Hematopoietic multipotent progenitor cell (in vitro differentiated cells): ENCODE measurements at places on chromosomes 13 and 19. TPM values are rescaled to one million over a fixed set of nuclear protein-coding genes. Genes with fewer than 3 reads are reported as not detected.

- DNase-seq: no peak
Observed at GRCh38 chr19:11552666-11553372, 6.2 kb downstream of the ELOF1 start.

GRCh38 chr13:23074075-23074828 is 106.5 kb upstream of the SGCG start:
- DNase-seq: no peak

Gene ZNF665
- total RNA-seq: 6.2 TPM

DNA sequence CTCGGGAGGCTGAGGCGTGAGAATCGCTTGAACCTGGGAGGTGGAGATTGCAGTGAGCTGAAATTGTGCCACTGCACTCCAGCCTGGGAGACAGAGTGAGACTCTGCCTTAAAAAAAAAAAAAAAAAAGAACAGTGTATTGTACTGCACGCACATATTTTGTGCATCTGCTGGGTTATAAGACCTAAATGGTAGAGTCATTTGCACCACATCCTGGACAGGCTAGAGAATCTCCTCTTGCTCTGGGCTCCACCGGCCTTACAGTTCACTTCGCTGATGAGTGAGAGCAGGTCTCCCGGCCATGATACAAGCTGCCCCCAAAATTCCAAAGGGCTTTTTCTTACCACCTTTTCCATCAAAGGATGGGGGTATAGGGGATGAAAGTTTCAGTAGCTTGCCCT is 7.2 kb upstream of the SAE1 start:
- no peak for DNase-seq

GRCh38 chr13:28761586-28761985 is 42.8 kb upstream of the SLC46A3 start:
- DNase-seq: no peak

- no peak for DNase-seq
Observed at GRCh38 chr13:65133094-65133493, 2097.0 kb downstream of the PCDH9 start.

DNA sequence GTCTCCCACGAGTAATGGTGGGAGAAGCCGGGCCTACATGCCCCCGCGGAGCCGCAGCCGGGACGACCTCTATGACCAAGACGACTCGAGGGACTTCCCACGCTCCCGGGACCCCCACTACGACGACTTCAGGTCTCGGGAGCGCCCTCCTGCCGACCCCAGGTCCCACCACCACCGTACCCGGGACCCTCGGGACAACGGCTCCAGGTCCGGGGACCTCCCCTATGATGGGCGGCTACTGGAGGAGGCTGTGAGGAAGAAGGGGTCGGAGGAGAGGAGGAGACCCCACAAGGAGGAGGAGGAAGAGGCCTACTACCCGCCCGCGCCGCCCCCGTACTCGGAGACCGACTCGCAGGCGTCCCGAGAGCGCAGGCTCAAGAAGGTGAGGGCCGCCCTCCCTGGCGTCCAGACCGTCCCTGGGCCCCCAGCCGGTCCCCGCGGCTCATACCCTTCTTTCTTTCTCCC is 1.4 kb upstream of the USF2 start:
- DNase-seq: no peak

Gene CEACAM20
- total RNA-seq: not detected

DNA sequence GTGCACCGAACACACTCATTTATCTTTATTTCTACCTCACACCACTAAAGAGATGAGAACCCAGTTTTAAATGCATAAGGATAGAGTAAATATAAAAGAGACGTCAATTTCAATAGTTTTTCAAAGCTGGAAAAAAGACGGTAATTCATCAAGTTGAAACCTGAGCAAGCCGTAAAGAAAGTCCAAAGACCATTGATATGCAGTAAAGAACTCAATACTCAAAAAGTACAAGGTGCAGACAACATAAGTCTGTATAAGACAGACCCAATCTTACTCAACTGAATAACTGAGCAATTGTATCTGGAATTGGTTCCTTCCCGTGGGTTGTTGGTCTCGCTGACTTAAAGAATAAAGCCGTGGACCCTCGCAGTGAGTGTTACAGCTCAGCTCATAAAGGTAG is 82.1 kb downstream of the SERP2 start:
- DNase-seq: no peak

Gene ZNF507
- 5.9 TPM for total RNA-seq

- DNase-seq: no peak
Observed at GRCh38 chr13:50955798-50956197, 46.2 kb downstream of the RNASEH2B start.

DNA sequence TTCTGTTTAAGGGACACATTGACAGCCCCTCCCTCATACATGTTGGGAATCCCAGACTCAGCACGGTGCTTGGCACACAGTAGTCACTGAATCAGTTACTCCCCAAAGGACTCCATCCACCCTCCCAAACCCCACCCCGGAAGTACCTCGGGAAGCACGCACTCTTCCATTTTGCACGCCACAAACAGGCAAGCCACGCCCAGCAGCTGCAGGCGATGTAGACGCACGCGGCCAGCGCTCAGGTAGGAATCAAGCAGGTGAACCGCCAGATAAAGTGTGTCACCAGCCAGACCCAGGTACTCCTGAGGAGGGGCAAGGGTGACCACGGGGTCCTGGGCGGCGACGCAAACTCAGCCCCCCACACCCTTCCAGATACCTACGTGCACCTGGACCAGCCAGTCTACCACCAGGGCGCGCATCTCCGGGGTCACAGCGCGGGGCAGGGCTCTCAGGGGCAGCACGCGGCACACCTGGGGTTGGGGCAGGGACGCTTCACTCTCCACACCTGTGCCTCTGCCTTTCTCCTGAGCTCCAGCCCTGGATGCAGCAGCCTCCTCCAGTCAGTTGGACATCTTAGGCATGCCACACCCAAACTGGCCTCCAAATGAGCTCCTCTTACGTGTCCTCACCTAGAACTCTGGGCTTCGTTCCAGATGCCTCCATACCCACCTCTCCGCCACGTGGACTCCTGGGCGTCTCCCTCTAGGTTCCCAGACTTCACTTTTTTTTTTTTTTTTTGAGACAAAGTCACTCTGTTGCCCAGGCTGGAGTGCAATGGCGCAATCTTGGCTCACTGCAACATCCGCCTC is 1.9 kb downstream of the CCNP start:
- DNase-seq: no peak

Gene GPATCH1
- total RNA-seq: 6.2 TPM

- DNase-seq: no peak
Observed at GRCh38 chr13:43009506-43009905, 13.9 kb upstream of the DNAJC15 start.

- DNase-seq: no peak
Observed at GRCh38 chr13:32060401-32060878, 28.9 kb downstream of the FRY start.

- no peak for DNase-seq
Observed at GRCh38 chr13:113551081-113552000, 33.2 kb upstream of the TFDP1 start.

GRCh38 chr13:99977334-99977911 is 4.2 kb upstream of the ZIC2 start:
- no peak for DNase-seq

Gene NAPSA
- 0.27 TPM for total RNA-seq

GRCh38 chr13:87666831-87667230 is 4.3 kb upstream of the SLITRK5 start:
- no peak for DNase-seq

DNA sequence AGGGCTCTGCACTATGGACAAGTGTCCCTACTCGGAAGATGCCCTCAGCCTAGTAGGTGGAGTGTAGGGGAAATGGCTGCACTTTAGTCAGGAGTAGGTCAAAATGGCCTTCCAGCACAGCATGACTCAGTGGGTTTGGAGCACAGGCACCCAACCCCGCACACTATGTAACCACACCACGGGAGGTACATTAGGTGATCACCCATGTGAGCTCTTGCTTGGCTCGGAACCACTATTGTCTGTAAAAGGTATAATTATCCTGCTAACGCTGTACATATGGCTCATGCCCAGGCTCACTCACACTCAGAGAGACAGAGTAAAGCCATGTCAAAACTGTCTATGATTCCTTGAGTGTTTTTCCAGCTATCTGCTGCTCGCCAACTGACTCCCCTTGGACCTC is 156.9 kb upstream of the DACH1 start:
- DNase-seq: no peak

DNA sequence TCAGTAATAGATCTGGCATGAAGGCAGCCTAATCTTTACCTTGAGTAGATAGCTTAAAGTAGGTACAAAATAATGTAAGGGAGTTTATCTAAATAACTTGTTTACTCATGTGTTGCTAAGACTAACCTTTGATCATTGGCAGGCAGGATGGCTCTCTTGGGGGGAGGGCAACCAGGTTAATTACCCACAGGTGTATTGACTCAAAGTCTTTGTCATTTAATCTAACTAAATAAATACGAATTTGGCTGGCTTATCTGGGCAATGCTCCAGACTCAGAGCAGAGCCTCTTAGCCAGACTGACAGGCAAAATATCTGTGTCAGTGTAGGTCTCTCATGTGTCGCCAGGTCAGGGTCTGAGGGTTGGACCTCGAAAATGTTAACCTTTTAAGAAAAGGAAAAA is 283.4 kb upstream of the KLHL1 start:
- DNase-seq: no peak

GRCh38 chr19:18397242-18398202 is at the start of gene LRRC25:
LRRC25 (minus strand) TSS chr19:18397622; CDS start chr19:18396963, 659 bp downstream.
- DNase-seq: no peak

- peak; percentile 46 for DNase-seq
Observed at GRCh38 chr13:45915686-45916439, 64.3 kb upstream of the SIAH3 start.

DNA sequence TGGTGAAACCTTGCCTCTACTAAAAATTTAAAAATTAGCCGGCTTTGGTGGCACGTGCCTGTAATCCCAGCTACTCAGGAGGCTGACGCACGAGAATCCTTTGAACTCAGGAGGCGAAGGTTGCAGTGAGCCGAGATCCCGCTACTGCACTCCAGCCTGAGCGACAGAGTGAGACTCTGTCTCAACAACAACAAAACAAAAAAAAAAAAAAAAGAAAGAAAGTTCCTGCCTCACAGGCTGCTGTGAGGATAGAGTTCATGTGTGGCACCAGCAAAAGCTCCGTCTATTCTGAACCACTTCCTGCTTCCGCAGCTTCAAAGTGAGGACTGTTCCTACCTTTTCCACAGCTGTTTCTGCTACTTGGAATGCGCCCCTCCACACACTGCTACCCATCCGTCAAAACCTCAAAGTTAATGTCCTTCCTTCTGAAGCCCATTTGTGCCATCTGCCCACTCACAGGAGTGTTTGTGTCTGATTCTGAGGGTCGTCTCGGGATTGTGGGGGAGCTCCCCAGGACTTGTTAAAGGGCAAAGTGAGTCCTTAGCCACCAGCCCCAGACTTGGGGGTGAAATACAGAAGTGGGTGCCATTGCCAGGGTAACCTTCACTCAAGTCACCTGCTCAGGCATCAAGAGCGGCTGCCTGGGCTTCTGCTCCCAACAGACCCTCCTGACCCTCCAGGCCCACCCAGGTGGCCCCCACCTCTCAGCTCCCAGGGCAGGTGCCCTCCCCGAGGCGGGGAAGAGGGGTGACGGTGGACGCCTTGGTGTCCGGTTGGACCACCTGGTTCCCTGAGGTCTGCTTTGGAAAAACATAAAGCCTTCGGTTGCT is 2.9 kb downstream of the MFSD12 start:
- DNase-seq: no peak

Gene PBX4
- total RNA-seq: 4.8 TPM

- DNase-seq: no peak
Observed at GRCh38 chr13:101017123-101017872, 342.7 kb upstream of the TMTC4 start.

DNA sequence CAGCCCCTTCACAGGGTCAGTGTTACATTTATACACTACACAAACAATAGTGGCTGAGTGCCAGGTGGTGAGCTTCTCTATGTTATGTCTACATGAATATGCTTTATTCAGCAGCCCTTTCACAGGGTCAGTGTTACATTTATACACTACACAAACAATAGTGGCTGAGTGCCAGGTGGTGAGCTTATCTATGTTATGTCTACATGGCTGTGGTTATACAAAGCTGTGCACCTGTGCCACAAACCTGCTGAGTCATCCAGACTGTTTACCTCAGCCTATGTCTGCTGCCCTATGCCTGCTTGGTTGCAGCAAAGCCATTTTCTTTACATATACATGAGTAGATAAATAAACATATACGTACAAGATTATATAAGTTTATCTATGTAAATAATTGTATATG is 76.5 kb downstream of the ZNF726 start:
- DNase-seq: peak; percentile 77

Gene CYP2A6
- total RNA-seq: not detected

DNA sequence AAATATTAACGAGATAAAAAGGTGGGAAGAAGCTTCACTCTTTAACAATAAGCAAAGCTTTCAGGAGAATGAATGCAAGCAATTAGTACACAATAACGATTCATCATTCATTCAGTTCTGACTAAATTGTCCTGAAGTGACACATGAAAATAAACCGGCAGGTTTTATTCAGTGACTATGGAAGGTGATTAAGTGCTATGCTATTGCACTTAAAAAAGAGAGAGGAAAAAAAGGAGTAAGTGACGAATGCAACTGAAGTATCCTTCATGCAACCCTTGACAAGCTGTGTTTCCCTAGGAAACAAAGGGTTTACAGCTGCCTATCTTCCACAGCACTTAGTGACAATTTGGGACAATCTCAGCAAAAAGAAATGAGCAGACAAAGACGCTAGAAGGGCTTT is 1.4 kb downstream of the LIG4 start:
- no peak for DNase-seq

GRCh38 chr13:38785042-38785441 is 98.2 kb downstream of the FREM2 start:
- DNase-seq: no peak

- peak; percentile 57 for DNase-seq
Observed at GRCh38 chr19:15463861-15464371, 428 bp downstream of the RASAL3 start.
